ENCODE measurements at places on chromosomes 11 and 22.

DNA sequence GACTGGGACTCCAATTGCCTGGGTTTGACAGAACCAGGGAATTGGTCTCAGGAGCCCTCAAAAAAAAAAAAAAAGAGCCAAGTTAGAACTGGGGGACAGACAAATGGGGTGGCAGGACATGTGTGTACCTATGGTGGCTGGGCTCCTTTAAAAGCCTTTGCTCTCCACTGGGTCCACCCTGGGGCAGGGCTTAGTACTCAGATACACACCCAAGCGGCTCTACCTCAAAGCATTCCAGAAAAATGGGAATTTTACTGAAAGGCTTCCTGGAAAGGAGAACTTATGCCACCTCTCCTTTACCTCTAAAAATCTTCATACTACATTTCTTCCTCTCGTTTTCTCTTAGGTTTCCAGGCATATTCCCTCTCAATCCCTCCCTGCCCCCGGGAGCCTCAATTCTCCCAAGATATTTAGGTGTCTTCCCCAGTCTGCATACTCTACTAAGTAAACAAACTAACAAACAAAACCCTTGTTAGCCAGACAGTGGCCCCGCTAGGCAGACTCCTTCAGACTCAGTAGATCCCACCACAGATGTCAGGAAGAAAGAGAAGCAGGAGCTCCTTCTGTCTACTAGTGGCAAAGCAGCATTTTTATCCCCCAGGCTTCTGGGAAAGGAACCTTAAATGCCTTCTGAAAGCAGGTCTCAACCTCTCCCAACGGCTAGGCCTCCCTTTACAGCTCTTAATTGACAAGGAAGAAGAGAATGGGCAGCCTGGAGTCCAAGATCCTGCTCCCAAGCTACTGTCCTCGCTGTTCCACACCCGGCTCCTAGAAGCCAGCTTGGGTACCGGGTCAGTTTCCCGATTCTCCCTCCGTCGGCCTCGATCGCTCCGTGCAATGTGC, 653 bp downstream of the PCSK7 start:
- DNase-seq, result no peak

DNA sequence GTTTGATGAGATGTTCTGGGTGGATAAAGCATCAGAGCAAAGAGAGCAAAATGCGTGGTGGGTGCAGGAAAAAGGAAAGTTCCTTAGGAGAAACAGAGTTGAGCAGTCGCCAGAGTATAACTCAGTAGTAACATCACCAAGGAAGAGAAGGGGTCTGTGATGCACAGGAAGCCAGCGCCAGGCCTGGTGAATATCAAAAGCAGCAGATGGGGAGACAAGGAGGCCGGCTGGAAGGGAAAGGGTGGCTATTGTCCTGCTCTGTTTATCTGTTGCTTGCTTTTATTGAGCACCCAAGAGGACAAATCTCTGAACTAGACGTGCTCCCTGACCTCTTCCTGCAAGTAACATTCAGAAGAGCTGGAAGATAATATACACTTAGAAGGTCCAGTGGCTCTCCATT, 52.7 kb upstream of the GRAMD1B start:
- no peak for DNase-seq

DNA sequence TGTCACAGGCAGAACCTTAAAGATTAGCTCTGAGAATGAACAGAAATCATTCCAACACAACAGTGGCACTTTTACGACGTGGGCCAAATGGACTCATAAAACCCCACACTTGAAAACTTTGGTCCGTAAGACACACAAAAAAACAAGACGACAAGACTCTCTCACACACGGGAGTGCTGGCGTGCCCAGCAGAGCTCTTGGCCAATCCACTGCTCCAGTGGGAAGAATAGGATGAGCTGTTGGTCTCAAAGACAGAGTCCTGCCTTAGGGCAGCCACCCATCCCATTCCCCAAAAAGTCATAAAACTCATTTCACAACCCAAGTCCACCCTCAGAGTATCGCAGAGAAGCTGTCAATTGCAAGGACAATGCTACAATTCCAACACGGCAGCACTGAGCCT, 18.2 kb downstream of the LARGE1 start:
- DNase-seq, result no peak

DNA sequence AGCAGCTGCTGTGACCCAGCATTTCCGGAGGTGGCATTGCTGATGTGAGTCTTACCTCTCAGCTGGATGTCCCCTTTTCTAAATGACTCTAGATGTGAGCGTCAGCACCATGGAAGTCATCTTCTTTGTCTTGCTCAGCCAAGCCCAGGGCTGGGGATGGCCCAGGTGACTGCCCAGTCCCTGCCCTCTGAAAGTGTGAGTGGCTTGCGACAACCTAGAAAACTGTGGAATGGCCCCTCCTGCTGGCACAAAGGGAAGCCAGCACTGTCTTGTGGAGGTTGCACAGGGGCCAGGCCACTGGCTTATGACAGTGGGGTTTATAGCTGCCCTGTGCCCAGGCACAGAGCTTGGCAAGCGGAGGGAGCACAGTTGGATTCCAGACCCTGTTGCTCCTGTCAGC, 6.2 kb downstream of the TUB start:
- no peak for DNase-seq

DNA sequence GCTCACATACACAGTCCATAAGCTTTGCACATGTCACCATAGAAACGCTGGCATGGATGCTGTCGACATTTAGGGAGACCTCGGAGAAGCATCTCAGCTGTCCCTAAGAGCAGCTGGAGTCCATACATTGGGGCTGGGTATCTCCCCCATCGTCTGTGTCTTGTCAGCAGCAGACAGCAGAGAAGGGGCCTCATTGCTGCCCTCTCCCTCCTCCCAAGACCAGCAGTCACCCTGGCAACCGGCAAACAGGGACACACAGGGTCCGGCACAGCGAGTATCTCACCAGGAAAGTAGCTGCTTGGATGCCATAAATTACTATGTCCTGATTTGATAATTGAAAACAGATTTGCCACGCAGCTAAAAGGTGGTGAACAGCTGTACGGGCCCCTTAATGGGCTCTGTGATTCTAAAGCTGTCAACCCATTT, 84.4 kb downstream of the CD44 start:
- no peak for DNase-seq

GRCh38 chr11:121304759-121305158, 12.2 kb downstream of the SC5D start:
- no peak for DNase-seq

DNA sequence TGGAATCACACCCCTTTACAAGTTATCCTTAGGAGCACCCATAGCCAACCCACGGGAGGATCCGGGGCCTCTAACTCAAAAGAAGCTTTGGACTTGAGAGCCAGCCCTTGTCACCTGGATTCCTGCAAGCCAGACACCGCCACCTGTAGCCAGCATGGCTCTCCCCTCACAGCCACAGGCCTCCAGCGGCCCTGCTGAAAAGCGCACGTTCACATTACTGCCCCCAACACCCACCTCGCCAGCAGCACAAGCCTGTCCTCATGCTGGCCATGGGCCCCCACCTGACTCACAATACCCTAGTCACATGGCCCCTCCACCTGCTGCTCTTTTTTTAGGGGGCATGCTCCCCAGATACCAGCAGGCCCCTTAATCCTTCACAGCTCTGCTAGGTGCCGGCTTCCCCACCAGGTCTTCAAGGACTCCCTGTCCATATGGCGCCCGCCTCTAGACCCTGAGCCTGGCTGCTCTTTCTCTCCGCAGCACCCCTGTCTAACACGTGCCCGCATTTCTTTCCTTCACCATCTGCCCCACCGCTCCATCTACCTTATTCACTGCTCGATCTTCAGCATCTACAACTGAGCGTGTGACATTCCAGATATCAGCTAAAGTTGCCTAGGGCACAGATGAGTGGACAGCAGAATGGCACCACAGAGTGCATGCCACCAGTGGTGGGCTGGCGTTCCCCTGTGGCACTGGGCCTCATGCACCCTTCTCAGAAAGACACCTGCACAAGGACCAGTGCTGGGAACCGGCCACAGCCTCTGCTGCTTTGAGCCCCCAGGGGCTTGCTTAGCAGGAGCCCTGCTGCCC, 6.6 kb downstream of the CARS1 start:
- DNase-seq, result no peak

DNA sequence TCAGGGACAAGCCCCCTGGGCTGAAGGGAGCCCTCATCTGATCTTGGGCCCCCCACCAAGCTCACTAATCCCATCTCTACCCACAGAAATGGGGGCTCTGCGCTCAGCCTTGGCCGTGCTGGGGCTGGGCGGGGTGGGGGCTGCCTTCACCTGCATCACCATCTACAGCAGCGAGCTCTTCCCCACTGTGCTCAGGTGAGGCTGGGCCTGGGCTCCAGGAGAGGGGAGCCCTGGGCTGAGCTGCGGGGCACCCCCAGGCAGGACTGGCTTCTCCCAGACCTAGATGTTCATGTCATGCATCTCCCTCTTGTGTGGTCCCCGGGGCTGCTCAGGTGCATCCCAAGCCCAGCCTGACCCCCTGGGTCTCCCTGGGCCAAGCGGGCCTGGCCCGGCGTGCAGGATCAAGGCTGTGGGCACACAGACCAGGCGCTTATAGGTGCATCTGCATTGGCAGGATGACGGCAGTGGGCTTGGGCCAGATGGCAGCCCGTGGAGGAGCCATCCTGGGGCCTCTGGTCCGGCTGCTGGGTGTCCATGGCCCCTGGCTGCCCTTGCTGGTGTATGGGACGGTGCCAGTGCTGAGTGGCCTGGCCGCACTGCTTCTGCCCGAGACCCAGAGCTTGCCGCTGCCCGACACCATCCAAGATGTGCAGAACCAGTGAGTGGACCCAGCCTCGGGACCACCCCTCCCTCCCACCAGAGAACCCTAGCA, 9.4 kb downstream of the SLC22A12 start:
- DNase-seq, result no peak

GRCh38 chr22:41401781-41402648, 20.3 kb downstream of the TEF start:
- DNase-seq, result peak; percentile 44

GRCh38 chr11:100396266-100396665, 290.8 kb upstream of the ARHGAP42 start:
- no peak for DNase-seq

DNA sequence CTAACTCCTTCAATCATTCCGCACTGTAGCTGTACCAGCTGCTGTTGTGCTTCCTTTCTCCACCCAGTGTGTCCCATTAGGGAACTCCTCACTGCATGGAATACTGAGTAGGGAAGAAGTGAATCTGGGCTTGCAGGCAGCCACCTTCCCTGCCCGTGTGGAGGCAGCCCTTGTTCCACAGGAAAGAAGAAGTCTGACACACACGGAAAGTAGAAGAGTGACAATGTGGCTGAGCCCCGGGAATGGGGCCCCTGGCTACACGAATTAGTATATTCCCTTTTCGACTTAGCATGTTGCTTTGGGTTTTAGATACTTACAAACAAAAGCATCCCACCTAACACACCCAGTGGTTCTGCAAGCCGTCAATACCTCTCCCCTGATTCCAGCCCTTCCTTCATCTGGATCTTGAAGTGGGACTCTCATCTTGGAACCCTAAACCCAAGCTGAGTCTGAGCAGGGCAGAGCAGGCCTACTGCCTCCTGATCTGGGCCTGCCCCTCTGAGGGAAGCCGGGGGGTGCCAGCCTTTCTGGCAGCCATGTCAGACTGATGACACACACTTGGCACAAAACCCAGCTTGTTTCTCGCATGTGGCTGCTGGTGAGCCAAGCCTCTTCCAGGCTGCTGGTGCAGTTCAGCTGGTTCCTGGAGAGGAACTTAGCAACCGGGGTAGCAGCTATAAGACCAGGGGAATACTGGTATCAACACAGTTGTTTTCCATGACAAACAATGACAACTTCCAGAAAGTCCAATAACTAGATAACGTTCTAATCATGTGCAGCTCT, 71.6 kb downstream of the C11orf58 start:
- DNase-seq, result no peak

DNA sequence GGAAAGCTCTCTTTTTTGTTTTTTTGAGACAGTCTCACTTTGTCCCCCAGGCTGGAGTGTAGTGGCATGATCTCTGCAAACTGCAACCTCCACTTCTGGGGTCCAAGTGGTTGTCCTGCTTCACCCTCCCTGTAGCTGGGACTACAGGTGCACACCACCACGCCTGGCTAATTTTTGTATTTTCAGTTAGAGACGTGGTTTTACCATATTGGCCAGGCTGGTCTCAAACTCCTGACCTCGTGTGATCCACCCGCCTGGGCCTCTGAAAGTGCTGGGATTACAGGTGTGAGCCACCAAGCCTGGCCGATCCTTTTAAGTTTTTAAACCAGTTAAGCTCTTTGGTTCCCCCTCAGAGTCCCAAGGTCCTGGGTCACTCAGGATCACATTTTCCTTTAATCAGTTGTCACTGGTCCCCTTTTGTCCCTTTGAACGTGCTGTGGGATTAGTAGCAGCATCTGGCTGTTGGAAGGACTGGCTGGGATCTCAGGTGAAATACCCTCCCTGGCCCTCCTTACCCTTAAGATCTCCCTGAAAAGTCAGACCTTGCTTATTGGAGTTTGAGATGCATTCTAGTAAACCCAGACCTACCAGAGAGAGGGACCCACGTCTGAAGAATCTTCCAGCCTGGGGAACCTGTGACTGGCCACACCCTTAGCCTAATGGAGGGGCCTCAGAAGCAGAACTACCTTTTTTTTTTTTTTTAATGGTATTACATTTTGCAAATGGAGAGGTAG, 8.1 kb downstream of the MALAT1 start:
- no peak for DNase-seq

DNA sequence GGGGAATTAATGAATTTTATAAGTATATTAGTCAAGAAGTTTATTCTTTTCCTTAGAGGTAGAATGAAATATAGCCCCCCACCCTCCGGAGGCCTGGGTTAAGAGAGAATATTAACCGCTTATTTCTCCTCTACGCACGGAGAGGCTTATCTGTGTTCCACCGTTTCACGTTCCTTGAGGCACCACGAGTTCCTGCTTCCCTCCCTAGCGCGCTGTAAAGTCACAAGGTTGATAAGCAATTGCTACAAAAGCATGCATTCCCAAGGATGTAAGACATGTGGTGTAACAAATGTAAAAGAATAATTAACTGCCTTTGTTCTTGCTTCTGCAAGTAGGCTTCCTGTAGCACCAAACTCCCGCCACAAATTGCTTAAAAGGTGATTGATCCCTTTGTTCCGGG, 1.5 kb upstream of the ANKRD42 start:
- DNase-seq, result no peak

DNA sequence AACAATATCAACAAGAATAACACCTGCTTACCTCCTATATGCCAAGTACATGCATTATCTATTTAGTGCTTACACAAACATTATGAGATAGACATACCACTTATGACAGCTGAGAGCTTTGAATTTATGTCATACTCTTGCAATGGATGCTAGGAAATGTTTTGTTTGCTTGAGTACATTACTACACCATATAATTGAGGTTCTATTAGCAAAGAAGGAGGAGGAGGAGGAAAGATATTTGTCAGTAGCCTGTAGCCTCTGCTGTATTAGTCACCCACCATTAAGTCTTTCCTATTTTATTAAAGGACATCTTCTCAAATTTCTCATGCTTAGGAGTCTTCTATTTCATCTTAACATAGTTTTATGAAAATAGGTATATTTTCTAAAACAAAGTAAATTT, 6.4 kb downstream of the ANO5 start:
- no peak for DNase-seq

- DNase-seq, result no peak
Measured at GRCh38 chr22:30421695-30422480, 3.7 kb upstream of the MTFP1 start.

DNA sequence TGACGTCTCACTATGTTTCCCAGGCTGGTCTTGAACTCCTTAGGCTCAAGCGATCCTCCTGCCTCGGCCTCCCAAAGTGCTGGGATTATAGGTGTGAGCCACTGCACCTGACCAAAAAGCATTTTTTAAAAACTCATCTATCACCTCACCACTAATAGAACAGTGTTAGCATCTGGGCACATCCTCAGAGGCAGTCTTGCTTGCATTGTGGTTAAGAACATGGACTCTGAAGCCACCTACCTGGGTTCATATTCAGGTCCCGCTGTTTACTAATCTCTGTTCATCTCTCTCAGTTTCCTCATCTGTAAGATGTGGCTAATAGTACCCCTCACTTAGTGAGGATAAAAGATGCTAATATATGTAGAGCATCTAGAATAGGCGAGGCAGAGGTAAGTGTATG, 90.6 kb downstream of the PACS1 start:
- DNase-seq, result no peak
